ENCODE measurements at places on chromosomes 4 and X. TPM values are rescaled to one million over a fixed set of nuclear protein-coding genes. Genes with fewer than 3 reads are reported as not detected.

Gene ATP2B3
- total RNA-seq, result 0.20 TPM

Gene RAB39B
- total RNA-seq, result 0.72 TPM

Gene RNF212
- 15.3 TPM for total RNA-seq

Gene AMOT
- total RNA-seq, result 2.0 TPM

Gene SMIM31
- total RNA-seq, result not detected

Gene ZCCHC18
- total RNA-seq, result 0.52 TPM

Gene MAGEA10
- total RNA-seq, result not detected

Gene SH3D19
- 20.3 TPM for total RNA-seq

Gene NAA10
- total RNA-seq, result 55.3 TPM

Gene SSX2B
- not detected for total RNA-seq

Gene SSX7
- not detected for total RNA-seq

Gene ARHGAP6
- 3.8 TPM for total RNA-seq

Gene IL1RAPL2
- not detected for total RNA-seq

Gene NPNT
- total RNA-seq, result not detected

All from smooth muscle cell of the pulmonary artery (primary cell).